Spleen (tissue), 13 donors: ENCODE measurements at places on chromosomes 1 and 21. TPM values are rescaled to one million over a fixed set of nuclear protein-coding genes. Genes with fewer than 3 reads are reported as not detected.

NOS1AP gene
- not detected for polyA plus RNA-seq

NLRP3 gene
- polyA plus RNA-seq: 1.2 TPM

LCE2B gene
- polyA plus RNA-seq: not detected

FMO3 gene
- polyA plus RNA-seq: 0.64 TPM

DIP2A gene
- polyA plus RNA-seq: 22.2 TPM

RABIF gene
- polyA plus RNA-seq: 5.9 TPM

LBR gene
- polyA plus RNA-seq: 44.7 TPM

UHMK1 gene
- 23.8 TPM for polyA plus RNA-seq

ANKRD35 gene
- polyA plus RNA-seq: 0.57 TPM

TTC39A gene
- polyA plus RNA-seq: 0.70 TPM

DNA sequence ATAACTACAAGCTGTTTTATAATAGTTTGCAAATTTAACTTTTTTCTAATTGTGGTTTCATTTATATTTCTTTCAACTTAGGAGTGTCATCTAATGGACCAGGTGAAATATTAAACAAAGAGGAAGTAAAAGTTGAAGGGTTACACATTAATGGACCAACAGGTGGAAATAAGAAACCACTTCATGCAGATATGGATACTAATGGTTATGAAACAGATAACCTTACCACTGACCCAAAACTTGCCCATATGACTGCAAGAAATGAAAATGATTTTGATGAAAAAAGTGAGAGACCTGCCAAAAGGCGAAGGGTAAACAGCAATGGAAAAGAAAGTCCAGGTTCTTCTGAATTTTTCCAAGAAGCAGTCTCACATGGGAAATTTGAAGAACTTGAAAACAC lies 59.7 kb downstream of the MIER1 start:
- no peaks in the 10 kb centered on the region for H3K27me3 ChIP-seq
- no peak overlapping the region for H3K4me3 ChIP-seq
- H3K36me3 ChIP-seq: peaks cover 43% of the 10 kb centered on the region
- peaks cover 23% of the 10 kb centered on the region for H3K4me1 ChIP-seq

GRCh38 chr1:239308701-239309333 lies 77.6 kb upstream of the CHRM3 start:
- no peak overlapping the region for H3K4me3 ChIP-seq
- H3K27ac ChIP-seq: no peak overlapping the region
- no peaks in the 10 kb centered on the region for H3K36me3 ChIP-seq
- H3K4me1 ChIP-seq: no peaks in the 10 kb centered on the region
- H3K27me3 ChIP-seq: no peaks in the 10 kb centered on the region

GRCh38 chr1:30728832-30729638 lies 5.7 kb upstream of the MATN1 start:
- H3K4me1 ChIP-seq: peaks cover 17% of the 10 kb centered on the region
- H3K27me3 ChIP-seq: no peaks in the 10 kb centered on the region
- H3K27ac ChIP-seq: no peak overlapping the region
- peaks cover 32% of the 10 kb centered on the region for H3K36me3 ChIP-seq
- no peak overlapping the region for H3K4me3 ChIP-seq

DNA sequence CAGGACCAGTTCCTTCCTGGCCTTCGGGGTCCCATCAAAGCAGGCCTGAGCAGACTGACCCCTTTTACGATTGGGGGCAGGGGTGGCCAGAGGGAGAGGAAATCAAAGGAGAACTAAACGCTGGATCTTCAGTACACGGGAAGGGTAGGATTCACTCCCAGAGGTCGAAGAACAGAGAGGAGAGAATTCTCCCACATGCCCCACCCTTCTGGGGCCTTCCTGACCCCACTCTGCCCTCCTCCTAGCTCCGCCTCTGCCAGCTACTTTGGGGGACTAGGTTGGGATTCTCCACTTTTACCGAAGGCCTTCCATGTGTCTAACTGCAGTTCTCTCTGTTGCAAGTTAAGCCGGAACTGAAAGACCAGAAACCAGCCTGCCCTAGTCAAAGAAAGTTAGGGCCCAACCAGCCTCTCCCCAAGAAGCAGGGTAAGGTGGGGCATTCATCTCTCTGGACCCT lies 654 bp upstream of the ARHGEF2 start:
- no peaks in the 10 kb centered on the region for H3K27me3 ChIP-seq
- H3K36me3 ChIP-seq: no peaks in the 10 kb centered on the region
- H3K4me3 ChIP-seq: peak overlapping the region; percentile 92
- peaks cover 86% of the 10 kb centered on the region for H3K4me1 ChIP-seq
- DNase-seq: peak; percentile 79

- no peaks in the 10 kb centered on the region for H3K36me3 ChIP-seq
- peak overlapping the region; percentile 84 for H3K4me3 ChIP-seq
- H3K4me1 ChIP-seq: peaks cover 24% of the 10 kb centered on the region
- DNase-seq: peak; percentile 76
- peak overlapping the region; percentile 96 for H3K27ac ChIP-seq
Observed at GRCh38 chr1:35929730-35930592, 944 bp upstream of the AGO3 start.

GRCh38 chr21:16667395-16667794 lies 845.4 kb upstream of the CXADR start:
- no peaks in the 10 kb centered on the region for H3K27me3 ChIP-seq
- H3K27ac ChIP-seq: no peak overlapping the region
- no peaks in the 10 kb centered on the region for H3K4me1 ChIP-seq
- no peak overlapping the region for H3K4me3 ChIP-seq
- DNase-seq: no peak

DNA sequence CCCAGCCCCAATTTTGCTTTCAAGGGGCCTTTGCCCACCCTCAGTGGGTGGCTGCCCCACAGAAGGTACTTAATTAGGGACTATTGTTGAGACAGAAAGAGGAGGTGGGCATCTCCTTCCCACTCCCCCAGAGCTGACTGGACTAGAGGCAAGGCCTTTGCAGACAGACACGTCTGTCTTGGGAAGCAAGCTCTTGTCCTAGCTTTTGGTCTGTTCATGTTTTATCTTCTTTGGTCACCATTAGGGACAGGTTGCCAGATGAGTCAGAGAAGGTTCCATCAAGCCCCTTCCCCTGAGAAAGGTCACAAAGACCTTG lies 27.7 kb downstream of the PTAFR start:
- H3K27me3 ChIP-seq: no peaks in the 10 kb centered on the region
- peaks cover 6% of the 10 kb centered on the region for H3K4me1 ChIP-seq
- peak overlapping the region; percentile 72 for H3K27ac ChIP-seq

DNA sequence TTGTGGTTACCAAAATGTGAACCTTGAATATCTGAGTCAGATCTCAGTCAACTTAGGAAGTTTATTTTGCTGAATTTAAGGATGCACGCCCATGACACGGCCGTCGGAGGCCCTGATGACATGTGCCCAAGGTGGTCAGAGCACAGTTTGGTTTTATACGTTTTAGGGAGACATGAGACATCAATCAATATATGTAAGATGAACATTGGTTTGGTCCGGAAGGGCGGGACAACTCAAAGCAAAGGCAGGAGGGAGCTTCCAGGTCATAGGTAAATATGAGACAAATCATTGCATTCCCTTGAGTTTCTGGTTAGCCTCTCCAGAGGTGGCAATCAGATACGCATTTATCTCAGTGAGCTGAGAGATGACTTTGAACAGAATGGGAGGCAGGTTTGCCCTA lies 1.0 kb upstream of the PRMT2 start:
- peaks cover 45% of the 10 kb centered on the region for H3K4me1 ChIP-seq
- H3K27me3 ChIP-seq: no peaks in the 10 kb centered on the region
- H3K4me3 ChIP-seq: no peak overlapping the region
- peak overlapping the region; percentile 99 for H3K27ac ChIP-seq
